ENCODE measurements at places on chromosomes 5 and 9. TPM values are rescaled to one million over a fixed set of nuclear protein-coding genes. Genes with fewer than 3 reads are reported as not detected.

Gene HSD17B4
- total RNA-seq = 235 TPM

Gene PDE6A
- 0.08 TPM for total RNA-seq

Gene P4HA2
- 46.0 TPM for total RNA-seq

Gene ADAMTSL1
- 1.5 TPM for total RNA-seq

Gene FAM240B
- total RNA-seq = not detected

Gene ZCCHC9
- total RNA-seq = 10.3 TPM

GRCh38 chr9:96587338-96588315 lies 32.0 kb downstream of the CDC14B start:
- H3K27ac ChIP-seq = no peak overlapping the region
- no peaks in the 10 kb centered on the region for H3K4me1 ChIP-seq
- H3K4me3 ChIP-seq = no peak overlapping the region
- H3K27me3 ChIP-seq = no peaks in the 10 kb centered on the region

Measured in heart left ventricle (tissue), 16 donors.